ENCODE measurements at places on chromosomes 2 and 18.
A peak's percentile ranks its signal among the peaks of the same experiment; 100 is the strongest.

GRCh38 chr2:127576433-127577207 is 41.1 kb downstream of the MYO7B start:
- DNase-seq = no peak

GRCh38 chr2:157043786-157044185 is 213.7 kb upstream of the GALNT5 start:
- no peak for DNase-seq

GRCh38 chr2:95232232-95232631 is 24.9 kb downstream of the ZNF892 start:
- DNase-seq = no peak

- no peak for DNase-seq
Measured at GRCh38 chr2:183490914-183491313, 366.7 kb downstream of the NUP35 start.

GRCh38 chr2:196291873-196292800 is 120.8 kb upstream of the STK17B start:
- DNase-seq = no peak

DNA sequence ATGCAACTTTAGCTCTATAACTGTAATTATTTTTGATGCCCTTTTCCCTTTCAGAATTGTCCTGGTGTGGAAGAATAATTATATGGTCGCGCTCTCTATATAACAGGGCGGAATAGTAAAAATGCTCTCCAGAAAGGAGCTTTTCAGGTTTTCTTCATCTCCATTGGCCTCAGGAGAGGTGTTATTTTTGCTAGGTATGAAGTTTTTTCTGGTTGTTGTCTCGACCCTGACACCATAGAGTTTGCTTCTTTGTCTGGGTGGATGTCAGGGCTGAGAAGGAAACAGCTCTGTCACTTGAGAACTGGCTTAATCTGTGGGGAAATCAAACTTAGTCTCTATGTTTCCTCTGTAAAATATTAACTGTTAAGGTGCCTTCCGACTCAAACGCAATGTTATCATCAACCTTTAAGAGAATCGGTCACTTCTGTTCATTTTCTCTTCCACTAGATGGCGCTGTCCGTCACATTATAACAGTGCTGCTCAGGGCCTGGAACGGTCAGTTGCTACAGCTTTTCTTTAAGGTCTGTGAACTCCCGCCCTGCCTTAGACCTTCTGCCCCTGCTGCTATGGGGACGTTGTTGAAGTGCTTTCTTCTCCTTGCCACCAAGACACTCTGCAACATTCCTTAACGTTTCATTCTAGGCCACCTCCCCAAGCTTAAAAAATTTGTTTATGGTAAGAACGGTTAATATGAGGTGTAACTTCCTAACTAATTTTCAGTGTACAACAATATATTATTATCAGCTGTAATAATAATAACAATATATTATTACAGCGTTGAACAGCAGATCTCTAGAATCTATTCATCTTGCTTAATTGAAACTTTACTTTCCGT is 23.8 kb upstream of the SERPINB12 start:
- peak; percentile 48 for DNase-seq

GRCh38 chr2:3680548-3681345 is 22.6 kb upstream of the DCDC2C start:
- no peak for DNase-seq

GRCh38 chr2:220787251-220787650 is 784.9 kb downstream of the EPHA4 start:
- no peak for DNase-seq

- peak; percentile 9 for DNase-seq
Measured at GRCh38 chr2:173264603-173265366, 89.9 kb upstream of the CDCA7 start.

- no peak for DNase-seq
Measured at GRCh38 chr2:206462240-206462854, 19.0 kb downstream of the ADAM23 start.

- no peak for DNase-seq
Measured at GRCh38 chr2:85794491-85795121, 40.8 kb downstream of the ATOH8 start.

DNA sequence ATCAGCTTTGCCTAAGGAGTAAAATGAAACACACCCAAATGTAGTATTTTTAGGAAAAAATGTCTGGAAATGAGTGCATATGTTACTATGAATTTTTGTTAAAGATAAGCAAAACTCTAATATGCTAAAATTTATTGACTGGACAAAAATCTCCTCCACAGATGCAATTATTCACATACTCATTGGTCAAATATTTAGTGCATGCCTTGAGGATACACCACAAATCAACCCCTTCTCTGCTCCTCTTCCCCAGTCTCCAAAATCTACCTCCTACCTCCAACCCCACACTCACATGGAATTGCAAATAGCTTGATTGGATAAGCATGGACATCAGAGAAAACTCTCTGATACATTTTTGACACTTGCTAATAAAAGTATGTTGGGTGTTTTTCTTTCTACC is 95.6 kb upstream of the CDC42EP3 start:
- no peak for DNase-seq

GRCh38 chr18:62346333-62347088 is 21.4 kb downstream of the TNFRSF11A start:
- DNase-seq = no peak

DNA sequence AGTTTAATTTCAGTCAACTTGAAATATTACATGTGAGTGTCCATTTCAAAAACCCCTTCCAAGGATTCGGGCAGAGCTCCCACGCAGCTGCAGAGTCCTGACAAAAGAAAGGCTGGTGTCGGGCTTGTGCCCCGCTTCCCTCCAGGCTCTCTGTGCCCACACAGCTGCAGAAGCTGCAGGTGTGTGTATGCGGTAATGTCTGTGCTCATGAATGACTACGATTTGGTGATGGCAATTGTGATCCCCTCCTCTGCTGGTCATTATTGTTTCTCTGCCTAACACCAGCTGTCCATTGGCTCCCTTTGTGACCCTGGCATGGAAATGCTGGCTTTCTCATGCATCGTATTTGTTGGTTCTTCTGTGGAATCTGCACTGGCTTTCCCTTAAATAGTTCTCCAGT is 224.8 kb downstream of the NUP35 start:
- DNase-seq = no peak

DNA sequence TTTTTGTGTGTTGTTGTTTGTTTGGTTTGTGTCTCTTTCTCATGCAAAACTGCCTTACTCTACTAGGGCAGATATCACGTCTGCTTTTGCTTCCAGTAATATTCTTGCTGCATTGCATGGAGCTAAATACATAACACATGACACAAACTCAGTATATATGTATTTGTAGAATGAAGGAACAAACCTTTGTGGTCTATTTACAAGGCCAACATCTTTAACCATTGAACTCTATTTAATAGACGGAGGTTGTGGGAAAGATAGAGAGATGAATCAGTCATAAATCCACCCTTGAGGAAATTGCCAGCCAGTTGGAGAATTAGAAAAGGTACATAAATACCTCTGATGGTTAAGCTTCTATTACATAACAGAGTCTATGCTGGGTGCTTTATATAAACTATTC is 26.0 kb upstream of the IL1RL1 start:
- DNase-seq = no peak

DNA sequence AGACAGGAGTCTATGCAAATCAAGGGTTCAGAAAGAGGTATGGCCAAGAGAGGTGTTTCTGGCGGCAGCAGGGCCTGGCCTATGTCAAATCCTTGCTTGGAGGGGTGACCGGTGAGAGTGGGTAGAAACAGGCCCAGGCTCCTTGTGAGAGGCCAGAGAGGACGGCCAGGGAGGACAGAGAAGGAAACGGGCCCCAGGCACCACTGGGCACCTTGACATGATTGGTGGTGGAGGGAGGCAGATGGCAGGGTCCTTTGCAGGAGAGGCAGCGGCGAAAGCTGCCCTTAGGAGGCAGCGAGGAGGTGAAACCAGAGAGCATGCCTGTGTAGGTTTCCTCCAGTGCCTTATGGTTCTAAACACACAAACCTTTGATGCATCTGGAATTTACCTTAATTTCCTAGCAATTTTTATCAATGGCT is 6.2 kb downstream of the RAMP1 start:
- DNase-seq = no peak

DNA sequence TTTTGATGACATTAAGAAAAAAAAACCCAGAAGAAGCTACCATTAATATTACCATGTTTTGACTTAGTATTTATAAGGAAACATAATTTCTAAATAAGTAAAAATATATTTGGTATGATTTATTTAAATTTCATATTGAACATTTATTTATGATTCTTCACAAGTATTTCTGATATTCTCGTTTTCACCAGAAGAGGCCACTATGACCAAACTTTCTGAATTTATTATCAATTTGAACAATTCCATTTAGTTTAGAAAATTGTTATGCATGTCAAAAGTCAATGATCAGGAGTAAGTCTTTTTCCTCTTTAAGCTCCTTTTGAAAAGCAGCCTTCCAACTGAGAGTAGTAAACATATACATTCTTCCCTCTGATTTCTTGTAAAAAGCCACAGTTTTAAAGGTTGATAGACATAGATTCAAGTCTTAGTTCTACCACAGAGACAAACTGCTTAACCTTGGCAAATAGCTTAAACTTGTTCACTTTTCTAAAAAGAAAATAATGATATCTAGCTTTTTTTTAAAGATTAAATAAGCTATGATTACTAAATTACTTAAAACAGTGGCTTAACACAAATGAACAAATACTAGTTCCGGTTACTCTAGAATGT is 329.9 kb downstream of the TRIB2 start:
- no peak for DNase-seq

DNA sequence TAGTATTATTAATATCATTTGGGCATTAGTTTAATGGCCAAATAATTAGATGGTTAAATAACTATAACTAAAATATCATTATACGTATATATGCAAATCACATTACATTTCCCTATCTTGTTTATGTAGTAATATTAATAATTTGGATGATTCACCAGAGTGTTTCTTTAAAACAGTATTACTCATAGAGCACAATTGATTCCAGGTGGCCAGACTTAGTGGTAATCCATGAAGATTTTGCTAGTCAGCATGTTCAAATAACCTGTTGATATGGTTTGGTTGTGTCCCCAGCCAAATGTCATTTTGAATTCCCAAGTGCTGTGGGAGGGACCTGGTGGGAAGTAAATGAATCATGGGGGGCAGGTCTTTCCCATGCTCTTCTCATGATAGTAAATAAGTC is 782.3 kb downstream of the LRP1B start:
- DNase-seq = no peak

DNA sequence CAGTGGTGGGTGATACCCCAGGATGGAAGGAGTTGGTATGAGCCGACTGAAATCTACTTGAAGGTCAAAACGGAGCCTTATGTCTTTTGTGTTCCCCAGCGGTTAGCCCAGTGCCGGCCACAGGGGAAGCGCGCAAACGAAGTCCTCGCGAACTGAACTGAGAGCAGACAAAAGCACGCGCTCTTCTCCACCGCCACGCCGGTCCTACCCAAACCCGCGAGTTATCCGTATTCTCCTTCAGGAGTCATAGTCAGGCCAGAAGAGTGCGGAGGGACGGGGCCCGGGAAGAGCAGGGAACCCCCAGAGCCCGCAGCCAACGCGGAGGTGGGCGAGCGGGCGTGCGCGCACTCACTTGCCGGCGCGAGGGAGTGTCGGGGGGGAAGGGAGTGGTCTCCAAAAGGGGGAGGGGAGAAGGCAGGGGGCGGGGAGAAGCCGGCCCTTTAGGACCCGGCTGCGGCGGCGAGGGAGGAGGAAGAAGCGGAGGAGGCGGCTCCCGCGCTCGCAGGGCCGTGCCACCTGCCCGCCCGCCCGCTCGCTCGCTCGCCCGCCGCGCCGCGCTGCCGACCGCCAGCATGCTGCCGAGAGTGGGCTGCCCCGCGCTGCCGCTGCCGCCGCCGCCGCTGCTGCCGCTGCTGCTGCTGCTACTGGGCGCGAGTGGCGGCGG is at the start of gene IGFBP2:
Gene IGFBP2, plus strand, starts transcription at position 469 of the 664 bp plus-strand sequence. Its CDS starts 104 bp downstream, at position 573.
- DNase-seq = no peak

- no peak for DNase-seq
Measured at GRCh38 chr2:6181926-6182325, 489.7 kb downstream of the SOX11 start.

- no peak for DNase-seq
Measured at GRCh38 chr2:48258481-48259149, 271.3 kb upstream of the STON1 start.

GRCh38 chr18:50177294-50177992 is 17.5 kb downstream of the MYO5B start:
- DNase-seq = no peak

GRCh38 chr2:20633794-20634506 is 16.9 kb downstream of the HS1BP3 start:
- no peak for DNase-seq

DNA sequence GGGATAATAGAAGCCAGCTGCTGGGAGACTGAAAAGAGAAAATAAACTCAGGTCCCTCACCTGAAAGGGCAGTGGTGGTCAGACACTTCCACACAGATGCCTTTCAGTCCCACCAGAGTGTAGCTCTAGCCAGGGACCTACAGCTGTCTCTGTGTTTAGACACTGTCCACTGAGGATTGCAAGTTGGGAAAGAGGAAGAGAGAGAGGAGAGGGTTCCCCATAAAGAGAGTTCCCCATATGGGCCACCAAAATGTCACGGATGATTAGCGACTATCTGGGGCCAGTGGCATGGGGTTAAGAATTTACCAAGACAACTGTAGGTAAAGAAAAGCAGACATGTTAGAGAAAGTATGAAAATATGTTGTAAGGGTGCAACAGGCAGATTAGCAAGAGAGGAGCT is 36.7 kb upstream of the SKA1 start:
- no peak for DNase-seq

DNA sequence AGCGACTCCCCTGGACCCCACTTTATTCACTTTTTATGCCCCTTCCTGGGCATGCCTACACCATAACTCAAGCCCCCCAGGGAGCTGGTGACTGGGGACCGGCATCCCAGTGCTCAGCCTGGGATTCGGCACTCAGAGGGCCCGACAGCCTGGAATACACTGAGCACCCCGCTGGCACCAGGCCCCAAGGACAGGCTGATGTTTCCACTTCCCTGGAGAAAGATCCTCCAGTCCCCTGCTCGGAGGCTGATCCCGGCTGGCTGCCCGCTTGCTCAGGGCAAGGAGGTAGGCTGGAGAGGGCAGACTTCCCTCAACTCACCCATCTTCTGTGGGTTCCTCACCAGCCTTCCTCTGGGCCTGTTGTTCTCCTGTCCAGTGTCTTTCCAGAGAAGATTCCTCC is 36.6 kb downstream of the ODC1 start:
- DNase-seq = no peak

DNA sequence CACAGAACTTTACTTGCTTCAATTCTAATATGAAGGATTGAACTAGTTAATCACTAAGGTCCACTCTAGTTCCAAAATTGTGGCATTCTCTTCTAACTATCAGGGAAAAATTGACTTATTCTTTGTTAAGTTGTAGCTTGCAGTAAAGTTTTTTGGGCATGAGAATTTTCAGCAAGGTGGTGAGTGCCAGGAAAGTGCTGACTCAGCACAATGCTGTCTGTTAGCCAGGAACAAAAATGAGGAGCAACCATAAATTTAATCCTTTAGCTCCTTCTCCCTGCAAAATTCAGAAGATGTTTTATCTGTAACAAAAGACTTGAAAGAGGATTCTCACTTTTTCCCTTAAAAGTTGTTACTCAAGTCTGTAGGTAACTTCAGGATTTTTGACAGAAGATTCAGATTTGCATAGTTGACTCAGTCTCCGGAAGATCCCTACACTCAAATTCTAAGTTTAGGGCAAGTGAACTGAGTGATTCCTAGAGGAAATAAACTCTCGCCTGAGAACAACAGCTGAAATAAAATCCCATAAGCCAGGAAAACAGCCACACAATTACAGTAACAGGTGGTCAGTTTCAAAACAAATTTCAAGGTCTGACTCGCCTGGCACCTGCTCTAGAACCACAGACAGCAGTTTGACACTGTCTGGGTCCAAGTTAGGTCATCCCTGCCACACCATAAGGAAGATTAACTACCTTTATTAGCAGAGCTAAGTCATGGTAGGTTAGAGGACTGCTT is 20.2 kb upstream of the DARS1 start:
- DNase-seq = no peak

GRCh38 chr2:100451092-100451491 is 19.2 kb upstream of the NMS start:
- no peak for DNase-seq
